Activated CD4-positive, alpha-beta T cell treated with anti-CD3 and anti-CD28 coated beads, Interleukin-2, Interleukin-6, amounts not matched to agents 100 ng/mL and 50 ng/mL, durations not matched to agents 16 hours and 8 hours (primary cell): ENCODE measurements at places on chromosomes 7 and 10.

- DNase-seq: no peak
Measured at GRCh38 chr7:157871681-157872080, 534.9 kb downstream of the DNAJB6 start.

GRCh38 chr7:142457146-142457703, 199.4 kb upstream of the PRSS58 start:
- no peak for DNase-seq

GRCh38 chr10:811379-812175, 119.9 kb downstream of the LARP4B start:
- no peak for DNase-seq

- no peak for DNase-seq
Measured at GRCh38 chr7:134625550-134625949, 21.1 kb upstream of the BPGM start.

DNA sequence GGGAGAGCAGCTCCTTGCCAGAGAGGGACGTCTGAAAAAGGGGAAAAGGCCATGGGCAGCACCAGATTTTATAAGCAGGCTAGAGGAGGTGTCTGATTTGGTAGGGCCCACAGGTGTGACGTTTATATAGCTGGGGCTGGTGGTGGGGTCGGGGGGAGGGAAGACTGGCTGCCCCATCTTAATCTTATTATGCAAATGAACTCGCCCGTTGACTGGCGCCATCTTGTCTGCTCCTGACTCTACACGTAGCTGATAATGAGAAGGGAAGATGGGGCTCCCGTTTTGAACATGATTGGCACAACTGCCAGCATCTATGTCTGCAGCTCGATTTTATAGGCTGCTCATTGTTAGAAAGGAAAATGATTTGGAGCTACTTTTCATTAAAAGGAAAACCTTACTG, 28.6 kb upstream of the CADPS2 start:
- no peak for DNase-seq

DNA sequence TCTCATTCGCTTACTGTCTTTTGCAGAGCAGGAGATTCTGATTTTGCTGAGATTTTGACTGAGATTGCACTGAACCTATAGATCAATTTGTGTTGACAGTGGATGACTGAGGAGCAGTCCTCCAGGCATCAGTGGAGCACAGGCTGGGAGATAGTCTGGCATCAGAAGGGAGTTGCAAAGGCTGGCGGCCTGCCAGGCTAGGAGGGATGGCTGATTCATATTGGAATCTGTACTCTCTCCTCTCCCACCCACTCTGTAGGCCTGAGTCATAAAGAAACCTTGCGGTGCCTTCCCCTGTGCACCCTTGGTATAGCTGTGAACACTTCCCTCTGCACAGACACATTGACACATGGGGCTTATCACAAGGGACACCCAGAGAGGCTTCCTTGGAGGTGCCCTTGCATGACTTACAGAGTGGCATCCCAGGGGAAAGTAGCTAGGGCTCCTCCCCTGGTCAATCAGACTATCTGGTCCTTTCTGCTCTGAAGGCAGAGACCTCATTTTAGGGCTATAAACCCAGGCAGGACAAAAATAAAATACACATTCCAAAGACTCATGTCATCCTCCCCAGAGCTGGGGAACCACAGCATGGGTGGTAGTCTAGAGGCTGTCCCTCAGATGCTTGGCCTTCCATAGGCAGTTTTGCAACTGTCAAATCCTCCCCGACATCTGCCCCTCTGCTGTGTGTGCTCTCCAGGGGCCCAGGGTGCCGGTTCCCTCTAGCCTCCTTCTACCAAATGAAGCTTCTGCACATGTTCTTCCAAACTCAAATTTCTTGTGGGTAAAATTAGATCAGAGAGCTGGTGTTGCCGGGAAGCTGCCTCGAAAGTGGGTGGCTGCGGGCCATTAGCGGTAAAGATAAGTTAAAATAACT, 37.4 kb upstream of the EEPD1 start:
- DNase-seq: peak; percentile 96
